ENCODE measurements at places on chromosomes 11 and 22.

- no peak for DNase-seq
These were observed 13.6 kb downstream of the KRTAP5-5 start for GRCh38 chr11:1643146-1643690.

GRCh38 chr11:72036687-72037086 is 38.0 kb downstream of the IL18BP start:
- DNase-seq, result no peak

- DNase-seq, result peak; percentile 36
These were observed 690 bp downstream of the CSNK1E start for GRCh38 chr22:38316364-38317121.

GRCh38 chr22:46578824-46579561 is 41.2 kb upstream of the GRAMD4 start:
- no peak for DNase-seq

DNA sequence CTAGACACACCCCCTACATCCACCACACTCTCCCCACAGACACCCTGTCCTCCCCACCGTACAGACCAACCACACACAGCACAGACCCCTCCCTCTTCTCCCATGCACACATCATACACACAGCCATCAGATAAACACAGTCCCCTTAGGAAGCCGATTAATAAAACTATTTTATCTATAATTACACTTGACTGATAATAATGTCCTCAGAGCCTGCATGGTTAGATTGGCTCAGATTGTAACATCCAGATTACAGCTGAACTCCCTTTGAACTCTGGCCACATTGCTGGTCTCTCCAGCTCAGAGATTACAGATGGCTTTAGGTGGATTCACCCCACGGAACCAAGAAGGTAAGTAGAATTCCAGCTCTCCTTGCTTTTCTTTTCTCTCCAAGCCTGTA is 9.5 kb upstream of the ELF5 start:
- no peak for DNase-seq

DNA sequence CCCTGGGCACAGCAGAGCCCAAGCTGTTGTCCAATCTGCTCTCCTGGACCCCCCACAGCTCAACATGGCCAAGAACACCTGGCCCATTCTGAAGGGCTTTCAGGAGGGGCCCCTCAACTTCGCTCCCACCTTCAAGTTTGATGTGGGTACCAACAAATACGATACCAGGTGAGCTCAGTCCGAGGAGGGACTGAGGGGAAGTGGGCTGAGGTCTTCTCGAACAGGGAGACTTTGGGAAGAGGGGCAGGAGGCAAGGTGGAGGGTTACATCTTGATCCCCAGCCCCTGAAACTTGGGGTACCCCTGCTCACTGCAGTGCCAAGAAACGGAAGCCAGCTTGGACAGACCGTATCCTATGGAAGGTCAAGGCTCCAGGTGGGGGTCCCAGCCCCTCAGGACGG is 5.4 kb downstream of the INPP5J start:
- DNase-seq, result no peak

- DNase-seq, result no peak
These were observed 160.5 kb upstream of the DDI1 start for GRCh38 chr11:103875855-103876510.

DNA sequence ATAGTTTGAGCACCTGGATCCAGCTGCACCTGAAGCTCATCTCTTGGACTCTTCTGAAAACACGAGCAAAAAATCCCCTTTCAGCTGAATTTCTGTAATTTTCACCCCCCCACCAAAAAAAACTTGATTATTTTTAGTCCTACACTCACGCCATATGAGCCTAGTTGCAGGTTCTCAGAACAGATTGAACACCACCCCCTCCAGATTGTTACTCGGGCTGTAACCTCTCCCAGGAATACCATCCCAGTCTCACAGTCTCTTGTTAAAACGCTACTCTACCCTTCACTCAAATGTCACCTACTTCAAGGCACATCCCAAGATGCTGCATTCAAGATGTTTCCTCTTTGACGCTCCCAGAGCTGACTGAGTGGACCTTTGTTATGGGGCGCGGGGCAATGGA is 96.3 kb upstream of the PRDM11 start:
- DNase-seq, result no peak

DNA sequence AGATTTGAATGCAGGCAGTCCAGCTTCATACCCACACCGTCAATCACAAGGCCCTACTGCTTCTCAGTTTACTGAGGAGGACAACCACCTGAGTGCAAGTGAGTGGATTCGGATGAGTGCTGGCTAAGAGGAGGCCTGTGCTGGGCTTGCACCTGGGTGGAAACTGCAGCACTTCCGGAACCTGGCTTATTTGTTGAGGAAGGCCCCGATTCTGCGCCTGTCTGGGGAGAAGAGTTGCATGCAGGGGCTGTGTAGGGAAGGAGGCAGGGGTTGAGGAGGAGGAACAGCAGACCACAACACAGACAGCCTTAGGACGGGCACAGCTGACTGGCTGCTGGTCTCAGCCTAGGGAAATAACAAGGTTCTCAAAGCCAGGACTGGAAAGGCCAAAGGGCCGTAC is 20.8 kb downstream of the ABTB2 start:
- no peak for DNase-seq

DNA sequence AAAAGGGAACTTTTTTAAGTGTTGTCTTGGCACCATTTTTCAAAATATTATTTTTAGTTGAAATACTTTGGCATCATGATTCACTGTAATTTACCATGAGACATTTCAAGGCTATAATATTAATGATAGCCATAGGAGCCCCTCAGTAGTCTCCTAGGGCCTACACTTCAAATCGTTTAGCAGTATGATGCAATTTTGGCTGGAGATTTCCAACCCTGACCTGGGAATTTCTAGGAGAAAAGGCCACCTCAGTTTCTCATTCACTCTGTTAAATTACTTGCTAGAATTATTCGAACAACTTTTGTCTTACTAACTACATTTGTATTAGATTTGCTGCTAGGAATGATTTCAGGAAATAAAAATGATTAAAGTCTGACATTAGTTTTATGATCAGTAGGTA is 1610.9 kb upstream of the RAG2 start:
- DNase-seq, result no peak

DNA sequence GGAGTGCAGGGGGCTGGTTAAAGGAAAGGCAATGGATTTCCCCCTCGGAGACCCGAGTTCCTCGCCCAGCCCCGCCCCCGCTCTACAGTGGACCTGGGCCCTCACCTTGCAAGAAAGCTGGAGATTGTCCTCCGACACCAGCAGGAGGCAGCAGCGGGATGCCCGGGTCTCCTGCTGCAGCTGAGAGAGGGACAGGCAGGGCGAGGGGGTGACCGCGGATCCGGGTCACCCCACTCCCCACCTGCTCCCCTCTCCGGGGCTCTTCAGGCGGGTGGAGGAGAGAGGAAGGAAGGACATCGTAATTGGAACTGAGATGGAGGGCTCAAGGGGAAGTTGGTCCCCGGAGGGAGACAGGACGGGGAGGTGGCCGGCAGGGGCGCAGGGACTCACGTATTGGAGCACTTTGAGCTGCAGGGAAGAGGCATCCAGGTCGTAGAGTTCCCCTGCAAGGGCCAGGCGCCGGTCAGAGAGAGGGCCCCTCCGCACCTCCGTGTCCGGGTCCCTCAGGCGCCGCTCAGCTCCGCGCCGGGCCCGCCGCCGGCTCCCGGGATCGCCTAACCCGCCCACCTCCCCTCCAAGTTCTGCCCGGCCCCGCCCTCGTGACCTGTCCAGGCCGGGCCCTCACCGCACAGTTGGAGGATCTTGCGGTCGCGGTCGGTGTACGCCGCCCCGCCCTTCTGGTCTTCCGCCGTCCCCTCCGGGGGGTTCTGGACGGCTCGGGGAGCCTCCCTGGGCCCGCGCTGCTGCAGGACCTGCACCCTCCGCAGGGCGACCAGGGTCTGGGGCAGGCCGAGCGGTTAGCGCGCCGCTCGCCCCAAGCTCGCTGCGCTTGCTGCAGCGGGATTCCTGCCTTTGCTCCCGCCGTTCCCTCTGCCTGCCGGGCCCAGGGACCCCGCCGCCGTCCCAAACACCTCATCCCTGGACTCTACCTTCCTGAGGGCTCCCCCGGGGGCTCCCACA is 84.1 kb downstream of the PDE2A start:
- DNase-seq, result no peak

All from SW480 (cell line).